NCI-H2029 (cell line): ENCODE measurements at places on chromosomes 5 and 9.
A peak's percentile ranks its signal among the peaks of the same experiment; 100 is the strongest.

GRCh38 chr5:118614731-118615456 lies 373.5 kb downstream of the DTWD2 start:
- no peak for DNase-seq

- DNase-seq, result no peak
Measured at GRCh38 chr5:149895416-149896345, 48.9 kb downstream of the PDE6A start.

GRCh38 chr5:154610321-154611154 lies 132.5 kb upstream of the HAND1 start:
- DNase-seq, result peak; percentile 61

- DNase-seq, result peak; percentile 3
Measured at GRCh38 chr5:97009212-97009898, 73.5 kb downstream of the LNPEP start.

GRCh38 chr5:111058064-111058463 lies 13.4 kb upstream of the TSLP start:
- DNase-seq, result no peak

- no peak for DNase-seq
Measured at GRCh38 chr5:50576686-50577256, 89.7 kb upstream of the PARP8 start.

DNA sequence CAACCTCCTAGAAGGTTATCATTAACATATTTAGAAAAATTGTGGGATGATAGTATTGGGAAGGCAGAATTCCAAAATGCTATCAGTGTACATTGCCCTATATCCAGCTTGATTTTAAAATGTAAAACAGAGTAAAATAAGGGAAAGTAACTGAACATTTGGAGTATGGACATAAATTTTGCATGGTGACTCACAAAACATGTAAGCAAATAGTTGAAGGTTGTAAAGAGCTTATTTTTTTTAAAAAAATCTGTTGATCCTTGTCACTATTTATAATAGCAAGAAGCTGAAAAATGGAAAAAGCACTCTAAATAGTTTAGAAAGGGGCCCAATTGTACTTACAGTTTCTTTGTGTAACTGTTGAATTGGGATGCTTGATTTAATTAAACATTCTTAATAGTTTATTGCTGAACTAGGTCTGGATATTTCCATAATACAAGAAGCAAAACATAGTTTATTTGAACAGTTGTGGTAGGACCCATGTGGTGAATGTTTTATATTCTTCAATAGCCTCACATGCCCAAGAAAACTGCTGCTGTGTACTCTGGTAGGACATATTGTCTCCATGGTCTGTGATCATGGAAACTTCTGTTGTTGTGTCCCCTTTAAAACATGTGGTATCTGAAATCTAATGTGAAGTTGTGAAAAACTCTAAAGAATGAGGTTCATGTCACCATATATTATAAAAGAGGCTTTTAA lies 82.4 kb downstream of the NNT start:
- no peak for DNase-seq

- DNase-seq, result no peak
Measured at GRCh38 chr5:59790376-59790775, 103.2 kb downstream of the PDE4D start.

GRCh38 chr5:54691656-54692055 lies 174.1 kb downstream of the SNX18 start:
- no peak for DNase-seq

DNA sequence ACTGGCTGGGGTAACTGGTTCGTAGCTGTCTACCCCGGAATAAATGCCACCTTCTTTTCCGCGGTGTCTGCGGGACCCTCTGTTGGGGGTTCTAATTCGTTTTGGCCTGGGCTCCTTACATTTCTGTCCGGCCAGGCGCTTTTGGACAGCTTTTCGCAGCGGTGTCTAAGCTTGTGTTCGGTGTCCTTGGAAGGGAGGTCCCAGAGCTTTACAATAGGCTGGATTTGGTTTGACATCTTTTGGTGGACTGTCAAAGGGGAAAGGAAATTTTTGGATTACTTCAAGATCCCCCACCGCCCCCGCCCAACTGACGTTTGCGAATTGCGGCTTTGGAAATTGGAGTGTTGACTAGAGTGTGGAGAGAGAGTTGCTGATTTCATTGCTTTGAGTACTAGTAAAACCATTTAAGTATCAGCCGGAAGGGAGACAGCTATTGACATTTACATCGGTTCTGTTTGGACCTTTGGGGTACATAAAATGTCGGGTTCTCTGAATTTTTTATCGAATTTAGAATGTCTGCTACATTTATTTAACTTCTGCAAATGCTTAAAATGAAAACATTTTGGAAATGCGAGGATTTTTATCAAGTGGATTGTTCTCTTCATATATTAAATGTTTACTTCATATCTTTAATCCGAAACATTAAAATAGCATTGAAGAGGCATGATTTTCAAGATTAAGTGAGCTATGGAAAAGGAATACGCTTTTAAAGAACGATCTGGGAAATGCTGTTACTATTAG lies 4.7 kb upstream of the PURA start:
- no peak for DNase-seq

- DNase-seq, result no peak
Measured at GRCh38 chr5:101143526-101143925, 240.4 kb upstream of the ST8SIA4 start.

- peak; percentile 72 for DNase-seq
Measured at GRCh38 chr9:34701023-34701768, 8.7 kb downstream of the CCL21 start.

DNA sequence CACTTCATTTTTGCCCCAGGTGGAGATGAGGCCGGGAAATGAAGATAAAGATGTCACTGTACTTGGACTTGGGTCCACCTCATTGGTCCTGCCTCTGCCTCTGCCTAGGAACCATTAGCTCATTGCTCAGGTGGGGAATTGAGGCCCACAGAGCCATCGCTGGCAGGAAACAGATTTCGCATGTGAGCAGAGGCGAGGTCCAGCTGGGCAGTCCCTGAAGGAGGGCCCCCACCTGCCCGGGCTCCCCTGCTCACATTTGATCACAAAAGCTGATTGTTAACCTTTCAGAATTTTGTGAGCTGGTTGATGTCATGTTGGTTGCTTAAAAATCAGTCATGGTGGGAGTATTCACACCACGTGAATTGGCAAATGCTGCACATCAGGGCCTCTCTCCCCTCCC lies 273.8 kb upstream of the MVB12B start:
- DNase-seq, result no peak
